Fibroblast of upper back skin (primary cell): ENCODE measurements at places on chromosomes 7 and 10.

DNA sequence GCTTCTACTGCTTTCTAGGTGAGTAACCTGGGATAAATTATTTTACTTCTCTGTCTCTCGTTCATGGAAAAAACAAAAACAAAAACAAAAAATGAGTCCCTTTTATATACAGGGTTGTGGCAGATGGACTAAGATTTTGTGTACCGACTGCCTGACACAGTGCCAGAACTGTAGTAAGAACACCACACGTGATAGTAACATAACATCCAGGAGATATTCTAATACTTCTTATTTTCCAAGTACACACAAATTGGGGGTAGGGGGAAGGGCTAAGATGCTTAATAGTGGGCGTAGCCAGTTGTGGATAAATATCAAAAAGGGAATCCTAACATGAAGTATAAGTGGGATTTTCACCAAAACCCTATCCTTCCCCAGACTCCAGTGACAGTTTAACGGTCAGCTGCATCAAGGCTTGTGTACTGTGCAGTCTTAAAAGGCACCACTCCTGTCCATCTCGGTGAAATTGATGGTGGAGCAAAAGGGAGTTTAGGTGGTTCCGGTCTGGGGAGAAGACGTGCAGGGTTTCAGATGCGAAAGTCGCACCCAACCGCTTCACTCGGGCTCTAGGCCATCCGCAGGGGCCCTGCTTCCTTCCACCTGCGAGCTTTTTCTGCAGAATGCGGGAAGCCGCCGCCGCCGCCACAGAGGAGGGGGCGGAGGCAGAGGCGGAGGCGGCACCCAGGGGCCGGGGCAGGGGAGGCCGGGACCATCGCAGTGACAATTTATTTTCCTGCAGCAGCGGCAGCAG, at the start of gene STAMBPL1:
Gene STAMBPL1, plus strand, starts transcription at position 712 of the 748 bp plus-strand sequence. CDS start 21,464 bp downstream, outside the sequence.
- DNase-seq, result no peak

GRCh38 chr10:27383595-27384542, 120.2 kb upstream of the RAB18 start:
- DNase-seq, result no peak

GRCh38 chr10:65555192-65555591, 1370.6 kb upstream of the LRRTM3 start:
- no peak for DNase-seq

DNA sequence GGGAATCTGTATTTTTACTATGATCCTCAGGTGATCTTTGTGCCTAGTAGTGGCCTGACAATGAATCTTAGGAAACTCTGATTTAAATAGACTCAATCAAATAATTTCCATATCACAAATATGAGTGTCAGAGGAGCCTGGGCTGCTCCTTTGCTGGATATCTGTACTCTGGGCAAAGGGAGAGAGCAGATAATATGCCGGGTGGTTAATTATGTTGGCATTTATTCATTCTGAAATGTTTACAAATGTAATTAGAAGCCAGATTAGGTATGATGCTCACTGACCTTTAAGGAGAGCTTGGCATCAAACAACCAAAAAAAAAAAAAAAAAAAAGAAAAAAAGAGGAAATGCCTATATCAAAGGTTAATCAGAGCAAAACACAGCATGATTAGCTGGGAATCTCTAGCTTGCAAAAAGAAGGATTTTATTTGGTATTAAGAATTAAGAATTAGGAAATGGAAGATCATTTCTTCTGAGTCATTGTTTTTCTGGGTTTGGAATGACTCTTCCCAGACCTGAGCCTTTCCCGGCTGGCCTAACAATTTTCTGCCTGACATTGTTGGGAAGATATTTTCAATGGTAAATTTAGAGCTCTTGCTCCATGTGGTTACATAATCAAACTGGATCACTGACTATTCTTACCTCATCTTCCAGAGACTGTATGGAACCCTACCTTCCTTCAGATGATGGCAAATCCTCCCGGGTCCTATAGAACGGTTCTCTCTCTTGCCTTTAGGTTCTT, 365.3 kb downstream of the REEP3 start:
- DNase-seq, result peak; percentile 23

DNA sequence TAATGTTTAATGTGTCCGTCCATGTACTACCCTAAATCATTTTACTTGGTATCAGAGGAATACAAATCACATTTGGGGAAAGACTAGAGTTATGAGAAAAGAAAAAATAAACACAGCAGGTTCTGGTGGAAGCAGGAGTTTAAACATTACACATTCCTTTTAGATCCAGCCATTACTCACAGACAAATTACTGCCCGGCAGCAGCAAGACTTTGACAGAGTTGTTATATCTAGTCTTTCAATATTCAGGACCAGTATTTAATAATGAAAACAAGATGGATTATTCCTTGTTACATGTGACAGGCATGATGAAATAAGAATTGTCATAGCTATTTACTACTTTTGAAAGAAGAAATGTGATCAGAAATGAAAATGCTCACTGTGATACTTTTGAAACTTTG, 131.8 kb upstream of the GNAI1 start:
- peak; percentile 31 for DNase-seq

DNA sequence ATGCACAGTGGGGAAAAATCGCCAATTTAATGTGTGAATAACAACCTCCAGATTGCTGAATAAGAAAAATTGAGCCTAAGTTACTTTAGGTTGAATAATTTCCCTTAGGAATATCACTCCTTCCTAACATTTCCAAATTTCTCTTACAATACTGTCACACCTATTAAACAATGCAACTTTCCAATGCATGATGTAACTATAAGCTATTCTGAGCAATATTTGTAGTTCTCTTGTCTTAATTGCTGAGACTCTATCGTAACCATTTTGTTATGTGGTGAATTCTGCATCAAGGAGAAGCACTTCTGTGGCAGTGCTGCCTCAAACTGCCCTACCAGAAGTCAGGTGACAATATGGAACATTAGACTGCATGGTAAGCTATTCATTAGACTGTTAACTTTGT, 386.7 kb upstream of the LRRN3 start:
- peak; percentile 2 for DNase-seq
